Suprapubic skin (tissue), 4 donors: ENCODE measurements at places on chromosomes 4 and X.

GRCh38 chr4:77777135-77777807 is 41.9 kb downstream of the CNOT6L start:
- DNase-seq: no peak

DNA sequence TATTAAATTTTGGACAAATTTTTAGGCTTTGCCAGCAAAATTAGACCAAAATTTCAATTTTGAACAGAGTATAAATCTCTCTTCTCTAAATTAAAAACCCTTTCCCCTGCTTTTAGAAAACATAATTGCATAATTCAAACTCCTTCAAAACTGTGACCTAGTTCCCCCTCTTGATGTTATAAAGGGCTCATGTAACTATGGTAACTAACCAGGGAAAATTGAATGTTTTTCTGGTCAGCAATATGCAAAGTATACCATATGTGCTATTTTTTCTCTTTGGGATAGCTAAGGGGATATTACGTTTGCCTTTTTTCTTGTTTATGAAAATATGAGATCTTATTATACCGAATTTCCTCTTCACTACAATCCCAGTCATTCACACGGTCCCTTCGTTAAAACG is 5.1 kb upstream of the ING2 start:
- no peak for DNase-seq

- no peak for DNase-seq
Observed at GRCh38 chrX:23792861-23793553, 10.0 kb downstream of the SAT1 start.

GRCh38 chrX:53711436-53711835 is 24.9 kb upstream of the HUWE1 start:
- DNase-seq: no peak

GRCh38 chr4:791252-791897 is 34.6 kb downstream of the CPLX1 start:
- DNase-seq: no peak

DNA sequence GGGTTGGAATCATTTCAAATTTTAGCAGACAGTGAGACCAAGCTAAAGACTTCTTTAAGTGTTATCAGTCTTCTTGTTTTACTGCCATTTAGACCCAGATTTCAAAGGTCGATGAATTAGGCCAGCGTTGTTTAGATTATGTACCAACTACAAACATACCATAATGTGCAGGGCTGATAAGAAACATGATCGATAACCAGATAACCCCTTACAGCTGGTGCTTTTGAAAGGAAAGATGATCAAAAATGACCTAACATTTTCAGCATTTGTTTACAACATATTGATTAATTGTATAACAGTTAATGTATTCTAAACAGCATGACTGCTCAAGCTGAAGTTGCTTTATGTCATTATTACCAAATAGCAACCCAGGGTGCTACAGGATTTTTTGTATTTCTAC is 400.4 kb upstream of the FAM241A start:
- DNase-seq: no peak

DNA sequence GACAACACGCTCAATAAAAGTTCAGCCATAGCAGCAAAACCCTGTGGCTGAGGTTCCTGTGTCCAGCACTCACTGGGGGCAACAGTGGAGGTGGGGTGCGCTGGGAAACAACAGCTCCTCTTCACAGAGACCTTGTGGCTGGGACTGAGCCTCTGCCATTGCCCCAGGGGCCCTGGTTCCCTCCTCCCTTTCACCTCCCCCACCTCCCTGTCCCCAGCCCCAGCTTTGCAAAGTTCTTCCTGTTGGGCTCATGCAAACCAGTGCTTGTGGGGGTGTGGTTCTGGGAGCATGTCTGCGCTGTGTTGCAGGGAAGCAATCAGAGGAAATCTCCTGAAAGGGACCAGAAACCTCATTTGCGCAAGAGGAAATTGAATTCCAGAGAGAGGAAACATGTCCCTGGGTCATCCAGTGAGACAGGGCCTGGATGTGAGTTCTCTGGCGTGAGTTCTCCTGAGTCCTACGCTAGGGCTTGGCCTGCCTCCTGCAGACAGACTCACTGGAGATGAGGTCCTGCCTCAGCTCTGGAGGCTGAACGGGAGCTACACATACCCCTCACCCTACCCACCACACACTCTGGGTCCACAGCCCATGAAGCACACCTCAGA is 7.4 kb downstream of the FATE1 start:
- DNase-seq: no peak
